ENCODE measurements at places on chromosomes 11 and 22.

- no peak for DNase-seq
These were observed 37.4 kb downstream of the PACSIN2 start for GRCh38 chr22:42977569-42977968.

- DNase-seq = no peak
These were observed 9.1 kb downstream of the FLRT1 start for GRCh38 chr11:64044730-64045393.

- DNase-seq = no peak
These were observed 1479.2 kb downstream of the TBC1D22A start for GRCh38 chr22:48241658-48242057.

DNA sequence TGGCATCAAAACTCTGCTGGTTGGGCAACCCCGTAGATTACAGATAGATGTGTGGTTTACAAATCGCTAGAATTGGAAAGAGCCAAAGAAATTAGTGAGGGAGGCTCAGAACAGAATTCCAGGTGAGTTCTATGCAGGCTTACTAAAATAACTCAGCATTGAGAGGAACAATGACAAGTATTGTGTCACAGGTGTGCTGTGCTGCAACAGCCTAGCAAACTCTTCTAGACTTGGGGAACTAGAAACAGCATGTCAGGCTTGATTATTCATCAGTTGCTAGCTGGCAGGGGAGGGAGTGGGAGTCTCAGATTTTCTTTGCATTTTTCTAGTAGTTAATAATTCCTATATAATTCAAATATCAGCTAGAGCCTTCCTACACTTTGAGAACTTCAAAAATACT is 26.3 kb upstream of the RASD2 start:
- DNase-seq = no peak

- DNase-seq = no peak
These were observed 236.4 kb downstream of the CNTN5 start for GRCh38 chr11:99257131-99257530.

Measured in T-helper 2 cell (primary cell).